Amygdala (tissue), 56 donors: ENCODE measurements at places on chromosomes 7 and 10.

- no peak for DNase-seq
These were observed 7.2 kb upstream of the ANKRD61 start for GRCh38 chr7:6023974-6024435.

DNA sequence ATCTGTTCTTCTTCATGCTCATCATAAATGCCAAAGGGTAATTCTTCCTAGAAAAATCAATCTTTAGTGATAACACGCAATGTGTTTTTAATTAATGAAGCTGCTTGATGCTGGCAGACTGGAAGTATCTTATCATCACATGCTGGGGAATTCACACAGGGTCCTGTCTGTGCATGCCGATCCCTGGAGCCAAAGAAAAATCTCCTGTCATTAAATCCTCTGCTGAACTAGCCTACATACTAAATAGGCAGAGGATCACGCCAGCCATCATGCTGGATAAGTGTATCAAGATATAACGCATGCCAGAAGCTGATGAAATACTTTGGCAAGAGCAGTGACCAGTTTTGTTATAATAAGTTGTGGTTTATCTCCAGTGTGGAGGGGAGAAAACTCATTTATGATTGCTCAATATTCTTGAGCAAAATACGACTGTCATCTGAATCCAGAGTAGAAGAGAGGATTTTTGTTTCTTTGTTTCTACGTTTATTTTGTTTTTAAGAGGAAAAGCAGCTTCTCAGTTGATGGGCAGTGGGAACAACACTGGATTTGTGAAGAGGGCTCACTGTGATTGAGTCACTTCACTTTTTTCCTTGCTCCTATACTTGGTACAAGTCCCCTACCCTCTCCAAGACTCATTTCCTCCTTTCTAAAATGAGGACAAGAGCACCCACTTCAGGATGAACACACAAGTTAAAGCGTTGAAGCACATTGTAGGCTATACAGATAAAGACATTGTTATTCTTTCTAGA lies 649.1 kb downstream of the TNS3 start:
- DNase-seq, result no peak

- DNase-seq, result no peak
These were observed 13.1 kb upstream of the ZMIZ2 start for GRCh38 chr7:44735403-44736165.

DNA sequence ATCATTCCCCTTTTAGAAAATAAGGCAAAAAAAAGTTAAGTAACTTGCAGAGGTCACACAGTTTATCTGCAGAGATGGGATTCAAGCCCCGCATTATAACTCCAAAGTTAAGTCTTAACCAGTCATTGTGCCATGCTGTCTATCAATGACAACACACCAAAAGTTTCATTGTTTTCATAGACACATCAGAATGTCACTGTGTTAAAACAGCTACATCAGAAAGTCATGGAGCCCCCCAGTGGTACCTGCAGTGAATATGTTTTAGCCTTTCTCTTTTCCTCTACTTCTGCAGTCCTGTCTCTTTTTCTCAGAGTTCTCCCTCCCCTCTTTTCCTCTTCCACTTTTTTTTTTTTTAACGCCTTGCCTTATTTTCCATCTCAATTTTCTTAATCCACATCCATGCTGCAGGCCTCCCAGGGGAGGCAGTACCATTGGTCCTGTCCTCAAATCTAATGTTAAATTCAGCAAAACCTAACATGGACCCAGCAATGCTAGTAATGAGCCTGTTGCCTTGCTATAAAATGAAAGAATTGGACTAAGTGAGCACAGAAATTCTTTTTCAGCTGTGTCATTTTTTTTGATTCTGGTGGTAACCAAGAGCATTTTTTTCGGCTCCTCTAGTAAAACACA lies 3.8 kb upstream of the NRCAM start:
- no peak for DNase-seq

DNA sequence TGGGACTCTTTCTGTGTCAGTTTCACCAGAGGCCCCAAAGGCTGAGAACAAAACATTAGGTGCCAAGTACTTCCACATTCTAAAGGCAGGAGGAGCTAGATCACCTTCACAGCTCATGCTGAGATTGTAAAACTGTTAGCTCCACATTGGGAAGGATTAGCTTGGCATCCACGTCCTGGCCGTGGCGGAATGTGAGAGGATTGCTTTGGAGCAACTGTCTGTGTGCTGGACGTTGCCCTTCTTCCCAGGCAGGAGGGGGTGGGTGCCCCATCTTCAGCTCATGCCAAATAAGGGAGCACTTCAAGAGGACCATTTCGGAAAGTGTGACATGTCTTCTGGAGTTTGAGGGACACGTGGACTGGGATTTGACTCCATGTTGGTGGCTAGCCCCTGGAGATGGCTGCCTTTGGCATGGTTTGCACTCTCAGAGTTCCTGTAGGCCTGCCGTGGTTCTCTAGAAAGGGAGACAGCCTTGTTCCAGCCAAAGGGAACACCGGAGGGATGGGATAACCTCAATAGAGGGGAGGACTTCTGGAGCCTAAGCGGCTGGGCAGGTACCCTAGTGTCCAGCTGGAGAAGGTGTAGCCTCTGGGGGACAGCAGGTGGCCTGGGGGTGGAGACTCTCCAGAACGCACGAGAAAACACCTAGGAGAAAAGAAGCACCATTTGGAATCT lies 19.9 kb upstream of the FMC1 start:
- DNase-seq, result no peak
